Calu3 (cell line): ENCODE measurements at places on chromosomes 1 and 21. TPM values are rescaled to one million over a fixed set of nuclear protein-coding genes. Genes with fewer than 3 reads are reported as not detected.

DNA sequence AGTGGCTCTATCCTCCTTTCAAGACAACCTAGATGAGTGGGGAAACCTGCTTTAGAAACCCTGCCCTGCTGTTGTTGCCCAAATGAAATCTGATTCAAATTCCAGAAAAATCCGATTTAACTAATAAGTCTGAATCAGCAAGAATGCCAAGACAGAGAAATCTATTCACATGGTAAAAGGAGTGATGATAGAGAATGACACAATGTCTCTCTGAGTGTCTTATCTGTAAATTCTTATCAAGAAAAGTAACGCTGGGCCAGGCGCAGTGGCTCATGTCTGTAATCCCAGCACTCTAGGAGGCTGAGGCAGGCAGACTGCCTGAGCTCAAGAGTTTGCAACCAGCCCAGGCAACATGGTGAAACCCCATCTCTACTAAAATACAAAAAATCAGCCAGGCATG, 13.7 kb upstream of the GUCA2A start:
- no peak for DNase-seq

DPH5 gene
- 20.6 and 25.8 TPM in 2 replicates for total RNA-seq

PDZK1IP1 gene
- 231 and 327 TPM in 2 replicates for total RNA-seq

PADI2 gene
- 1.3 and 2.7 TPM in 2 replicates for total RNA-seq

GRCh38 chr1:102852613-102853012, 255.7 kb downstream of the COL11A1 start:
- no peak for DNase-seq

GRCh38 chr1:12185918-12186678, 19.3 kb downstream of the TNFRSF1B start:
- no peak for DNase-seq

GRCh38 chr1:56975446-56975845, 9.6 kb upstream of the C8B start:
- DNase-seq: no peak

DNA sequence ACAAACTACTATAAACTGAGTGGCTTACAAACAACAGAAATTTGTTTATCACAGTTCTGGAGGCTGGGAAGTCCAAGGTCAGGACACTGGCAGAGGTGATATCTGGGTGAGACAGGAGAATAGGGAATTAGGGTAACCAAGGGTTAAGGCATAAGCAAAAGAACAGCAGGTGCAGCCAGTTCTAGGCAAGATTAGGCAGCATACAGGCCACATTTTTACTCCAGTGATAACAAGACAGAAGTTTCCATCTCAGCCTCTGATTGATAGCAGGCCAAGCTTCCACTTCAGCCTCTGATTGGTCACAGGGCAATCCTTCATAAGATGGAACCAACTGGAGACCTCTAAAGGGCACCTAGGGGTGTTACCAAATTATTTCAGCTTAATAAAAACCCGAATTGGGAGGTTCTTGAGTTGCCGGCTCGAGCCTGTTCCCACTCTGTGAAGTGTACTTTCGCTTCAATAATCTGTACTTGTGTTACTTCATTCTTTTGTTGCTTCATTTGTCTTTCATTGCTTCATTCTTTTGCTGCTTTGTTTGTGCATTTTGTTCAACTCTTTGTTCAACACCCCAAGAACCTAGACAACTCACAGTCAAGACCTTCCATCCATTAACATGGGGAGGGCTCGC, 185.6 kb downstream of the TOMM20 start:
- DNase-seq: no peak

SMPDL3B gene
- 9.7 and 13.0 TPM in 2 replicates for total RNA-seq

DNA sequence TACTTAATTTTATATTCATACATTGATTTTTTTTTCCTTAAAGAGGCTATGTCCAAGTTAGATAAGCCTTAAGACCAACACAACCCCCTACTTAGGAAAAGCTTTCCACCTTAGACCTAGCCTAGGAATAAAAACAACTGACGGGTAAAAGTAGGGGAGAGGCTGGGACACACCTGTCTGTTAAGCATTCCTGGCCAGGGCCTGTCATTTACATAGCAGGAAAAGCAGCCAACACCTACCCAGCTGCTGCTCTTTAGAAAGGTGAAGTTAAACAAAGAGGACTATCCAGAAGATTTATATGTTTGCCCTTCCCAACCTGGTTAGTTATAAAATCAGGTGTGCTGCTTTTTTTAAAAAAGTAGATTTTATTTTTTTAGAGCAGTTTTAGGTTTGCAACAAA, 29.1 kb upstream of the SAMD13 start:
- peak; percentile 60 for DNase-seq

GRCh38 chr1:109136766-109137165, 22.9 kb downstream of the ELAPOR1 start:
- DNase-seq: no peak

GRCh38 chr1:37656026-37656425, 21.3 kb upstream of the RSPO1 start:
- DNase-seq: no peak

KCNT2 gene
- 2.4 and 3.3 TPM in 2 replicates for total RNA-seq

SLFNL1 gene
- 0.52 and 0.83 TPM in 2 replicates for total RNA-seq

FBXO28 gene
- 100 and 101 TPM in 2 replicates for total RNA-seq

DNA sequence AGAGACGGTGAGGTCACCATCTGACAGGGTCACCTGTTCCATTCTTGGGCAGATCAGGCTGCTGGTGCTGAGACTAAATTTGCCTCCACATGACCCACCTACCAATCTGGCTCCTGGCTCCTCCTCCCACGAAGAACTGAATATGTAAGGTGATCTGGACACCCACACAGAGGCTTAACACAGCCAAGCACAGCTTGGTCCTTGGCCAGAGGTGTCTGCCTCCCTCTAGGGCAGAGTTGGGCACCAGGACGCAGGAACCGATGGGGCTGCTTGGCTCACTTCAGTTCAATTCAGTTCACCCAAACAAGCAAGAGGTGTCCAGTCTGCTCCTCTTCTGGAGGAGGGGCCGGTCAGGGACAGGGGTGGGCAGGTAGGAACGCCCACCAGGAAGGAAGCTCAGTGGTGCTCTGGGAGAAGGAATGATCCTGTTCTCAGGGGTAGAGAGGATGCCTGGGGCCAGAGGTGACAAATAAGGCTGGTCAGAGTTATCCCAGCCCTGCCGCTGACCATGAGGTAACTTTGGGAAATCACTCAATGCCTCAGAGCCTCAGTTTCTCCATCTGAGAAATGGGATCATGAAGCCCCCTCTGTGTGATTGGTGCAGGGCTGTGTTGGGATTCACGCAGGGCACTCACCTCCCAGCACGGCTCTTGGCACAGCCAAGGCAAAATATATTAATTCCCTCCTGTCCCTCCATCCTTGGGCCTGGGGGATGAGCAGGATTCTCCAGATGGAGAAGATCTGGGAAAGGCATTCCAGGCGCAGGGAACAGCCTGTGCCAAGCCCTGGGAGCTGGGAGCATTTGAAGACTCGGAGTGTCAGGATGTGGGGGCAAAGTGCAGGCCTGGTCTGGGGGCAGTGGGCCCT, 284.5 kb downstream of the PTPRU start:
- no peak for DNase-seq

- no peak for DNase-seq
Observed at GRCh38 chr1:30933874-30934252, 25.3 kb upstream of the SDC3 start.

DNA sequence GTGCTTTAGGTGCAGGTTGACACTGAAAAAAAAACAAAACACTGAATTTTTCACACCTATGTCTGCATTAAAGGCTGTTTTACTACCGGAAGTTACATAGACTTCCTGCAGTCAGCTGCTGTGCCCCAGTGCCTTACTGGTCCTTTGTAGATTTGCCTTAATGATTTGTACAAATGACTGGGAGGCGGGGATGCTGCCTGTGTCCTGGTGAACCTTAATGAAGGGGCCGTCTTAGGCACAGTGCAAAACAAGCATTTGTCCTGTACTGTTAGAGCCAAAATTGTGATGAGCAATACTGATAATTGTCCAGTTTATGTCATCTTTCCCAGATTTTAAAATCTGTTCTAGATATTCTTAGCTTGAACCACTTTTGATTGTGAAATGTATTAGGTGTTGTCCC, 90.9 kb upstream of the PGD start:
- DNase-seq: no peak

DNA sequence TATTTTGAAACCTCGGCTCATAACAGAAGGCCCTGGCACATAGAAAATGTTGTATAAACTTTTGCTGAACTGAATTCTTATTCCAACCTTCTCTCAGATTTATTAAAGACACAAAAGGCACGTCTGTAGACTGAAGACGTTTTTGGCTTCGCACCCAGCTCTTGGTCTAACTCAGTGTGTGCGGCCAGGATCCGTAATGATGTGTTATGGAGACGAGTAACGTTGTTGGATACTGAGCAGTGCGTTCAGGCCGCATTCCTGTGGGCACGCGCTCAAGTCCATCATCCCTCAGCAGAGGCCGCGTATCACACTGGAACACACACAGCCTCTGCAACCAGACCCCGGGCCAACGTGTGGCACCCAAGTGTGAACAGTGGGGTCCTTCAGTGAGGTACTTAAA, 154.8 kb upstream of the RAB4A start:
- DNase-seq: no peak

ZNF593OS gene
- total RNA-seq: not detected in 2 replicates

DNA sequence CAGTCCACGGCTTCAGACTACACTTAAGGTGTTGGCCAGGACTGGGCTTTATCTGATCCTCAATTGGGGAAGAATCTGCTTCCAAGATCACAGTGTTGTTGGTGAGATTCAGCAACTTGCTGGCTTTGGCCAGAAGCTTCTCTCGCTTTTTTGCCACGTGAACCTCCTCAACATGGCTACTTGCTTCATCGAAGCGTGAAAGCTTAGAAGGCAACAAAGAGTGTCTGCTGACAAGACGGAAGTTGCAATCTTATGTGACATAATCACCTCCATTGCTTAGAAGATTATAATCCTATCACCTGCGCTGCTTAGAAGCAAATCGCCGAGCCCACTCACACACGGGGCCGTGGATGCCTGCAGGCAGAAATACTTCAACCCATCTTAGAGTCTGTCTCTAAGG, 10.4 kb upstream of the ITPKB start:
- no peak for DNase-seq

- DNase-seq: no peak
Observed at GRCh38 chr21:30579346-30579745, 10.9 kb downstream of the KRTAP22-2 start.

DNA sequence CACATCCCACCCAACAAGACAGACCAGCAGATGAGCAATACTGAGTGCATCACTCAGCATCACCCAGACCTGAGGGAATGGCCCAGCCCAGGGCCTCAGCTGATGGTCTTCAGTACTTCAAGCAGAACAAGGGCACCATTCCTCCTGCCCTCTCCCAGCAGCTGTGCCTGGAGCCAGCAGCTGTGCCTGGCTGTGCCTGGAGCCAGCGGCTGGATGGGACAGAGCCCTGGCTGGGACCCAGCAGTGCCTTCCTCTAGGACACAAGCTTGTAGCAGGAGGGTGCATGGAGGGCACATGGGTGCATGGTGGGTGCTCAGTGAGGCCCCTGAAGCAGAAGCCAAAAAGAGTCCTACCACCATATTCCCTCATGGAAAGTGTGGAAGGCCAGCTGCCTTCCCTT, 583.8 kb downstream of the NPHP4 start:
- DNase-seq: no peak

IGSF21 gene
- not detected in 2 replicates for total RNA-seq

DNA sequence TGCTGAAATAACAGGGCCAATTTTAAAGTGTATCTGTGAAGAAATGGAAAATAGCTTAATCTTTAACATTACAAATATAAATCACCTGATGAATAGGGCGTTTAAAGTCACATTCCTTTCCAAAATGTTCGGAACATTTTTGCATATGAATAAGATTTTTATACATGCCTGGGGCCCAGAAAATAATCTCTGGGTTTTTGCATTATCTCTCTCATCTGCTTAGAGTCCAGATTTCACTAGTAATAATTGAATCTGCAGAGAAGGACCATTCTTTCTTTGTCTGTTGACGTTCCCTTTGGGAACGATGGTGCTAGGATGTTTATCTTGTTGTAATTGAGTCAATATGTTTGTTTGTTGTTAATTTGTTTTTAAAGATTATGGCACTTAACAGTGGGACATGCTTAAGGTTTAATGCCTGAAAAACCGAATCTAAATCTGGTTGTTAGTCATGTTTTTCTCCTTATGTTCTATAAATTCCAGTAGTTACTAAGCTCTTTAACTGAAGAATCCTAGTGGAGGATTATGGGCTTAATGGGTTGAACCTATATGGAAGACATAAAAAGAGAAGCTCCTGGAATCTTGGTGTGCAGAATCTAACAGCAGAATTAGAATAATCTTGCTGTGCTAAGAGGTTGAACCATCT, 140.6 kb downstream of the VPS13D start:
- DNase-seq: no peak

DNA sequence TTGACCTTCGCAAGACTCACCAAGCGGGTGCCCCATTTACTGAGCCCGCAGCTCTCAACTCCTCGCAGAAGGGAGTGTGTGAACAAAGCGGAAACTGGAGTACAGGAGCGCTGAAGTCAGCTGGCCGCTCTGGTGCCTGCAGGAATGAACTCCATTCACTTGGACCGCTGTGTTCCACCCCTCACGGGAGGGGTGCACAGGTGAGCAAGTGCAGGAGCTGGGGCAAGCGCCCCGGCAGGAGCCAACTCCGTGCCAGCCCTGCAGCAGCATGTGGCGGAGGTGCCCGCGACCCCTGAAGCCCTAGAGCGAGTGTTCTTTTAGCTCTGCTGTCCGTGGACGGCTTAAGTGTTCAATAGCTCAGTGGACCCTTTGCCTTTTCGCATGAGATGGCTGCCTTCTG, 471.6 kb upstream of the ADGRL4 start:
- DNase-seq: no peak

DNA sequence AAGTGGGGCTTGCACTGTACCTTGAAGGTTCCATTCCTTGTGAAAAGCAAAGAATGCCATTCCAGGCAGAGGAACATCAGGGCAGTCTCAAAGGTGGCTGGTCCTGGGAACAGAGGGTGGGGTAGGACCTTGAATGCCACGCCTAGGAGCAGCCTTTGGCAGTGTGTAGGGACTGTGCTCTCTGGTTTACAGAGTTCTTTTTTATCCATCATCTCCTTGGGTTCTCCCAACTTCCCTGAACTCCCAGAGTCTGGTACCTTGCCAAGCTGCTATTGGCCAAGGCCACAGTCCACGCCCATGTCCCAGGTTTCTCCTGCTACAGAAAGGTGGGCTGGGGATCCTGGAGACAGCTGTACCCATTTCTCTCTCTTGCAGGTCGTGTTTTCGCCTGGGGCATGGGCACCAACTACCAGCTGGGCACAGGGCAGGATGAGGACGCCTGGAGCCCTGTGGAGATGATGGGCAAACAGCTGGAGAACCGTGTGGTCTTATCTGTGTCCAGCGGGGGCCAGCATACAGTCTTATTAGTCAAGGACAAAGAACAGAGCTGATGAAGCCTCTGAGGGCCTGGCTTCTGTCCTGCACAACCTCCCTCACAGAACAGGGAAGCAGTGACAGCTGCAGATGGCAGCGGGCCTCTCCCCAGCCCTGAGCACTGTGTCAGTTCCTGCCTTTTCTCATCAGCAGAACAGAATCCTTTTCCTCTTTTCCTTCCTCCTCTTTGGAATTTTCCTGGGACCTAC, 15.3 kb upstream of the TRNAU1AP start:
- DNase-seq: no peak

GRCh38 chr1:216005916-216006315, 417.3 kb downstream of the USH2A start:
- no peak for DNase-seq
